Ureter (tissue), 1 donor: ENCODE measurements at places on chromosomes 3 and 15.
A peak's percentile ranks its signal among the peaks of the same experiment; 100 is the strongest.

- DNase-seq = peak; percentile 73
Measured at GRCh38 chr3:48694610-48695392, 9.1 kb upstream of the NCKIPSD start.

DNA sequence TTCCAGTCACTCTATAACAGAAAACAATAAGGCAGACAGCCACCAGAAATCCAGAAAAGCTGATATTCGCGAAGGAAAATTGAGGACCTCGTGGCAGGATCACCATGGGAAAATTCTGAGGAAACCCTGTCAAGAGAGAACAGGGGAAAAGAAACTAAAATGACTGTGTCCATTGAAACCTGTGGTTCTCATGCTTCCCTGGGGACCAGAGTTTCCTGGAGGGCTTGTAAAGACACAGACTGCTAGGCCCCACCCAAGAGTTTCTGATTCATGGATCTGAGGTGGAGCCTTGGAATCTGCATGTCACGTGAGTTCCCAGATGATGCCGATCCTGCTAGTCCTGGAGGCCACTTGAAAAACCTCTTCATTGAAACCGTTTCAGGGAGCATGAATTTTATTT, 420.5 kb downstream of the EPHB1 start:
- DNase-seq = no peak

- no peak for DNase-seq
Measured at GRCh38 chr3:96416549-96417255, 397.7 kb upstream of the EPHA6 start.

DNA sequence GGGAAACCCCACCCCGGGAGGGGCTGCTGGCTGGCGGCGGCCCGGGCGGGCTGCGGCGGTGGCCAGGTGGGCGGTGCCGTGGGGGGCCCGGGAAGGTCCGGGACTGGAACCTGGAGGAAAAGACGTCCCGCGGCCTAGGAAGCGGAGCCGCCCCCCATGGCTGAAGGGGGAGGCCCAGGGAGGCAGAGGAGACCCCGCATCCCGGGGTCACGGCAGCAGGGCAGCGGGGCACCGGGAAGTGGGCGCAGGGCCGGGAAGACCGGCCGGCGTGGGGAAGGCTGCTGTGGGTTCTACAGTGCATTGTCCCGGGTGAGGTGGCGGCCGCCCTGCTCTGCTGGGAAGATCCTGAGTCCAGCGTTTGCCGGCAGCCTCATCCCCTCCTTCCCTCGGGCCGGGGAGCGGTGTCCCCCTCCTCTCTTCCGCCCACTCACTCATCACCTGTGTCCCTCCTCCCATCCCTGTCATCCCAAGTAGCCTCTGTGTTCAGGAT, 525 bp upstream of the FSTL1 start:
- DNase-seq = peak; percentile 52

DNA sequence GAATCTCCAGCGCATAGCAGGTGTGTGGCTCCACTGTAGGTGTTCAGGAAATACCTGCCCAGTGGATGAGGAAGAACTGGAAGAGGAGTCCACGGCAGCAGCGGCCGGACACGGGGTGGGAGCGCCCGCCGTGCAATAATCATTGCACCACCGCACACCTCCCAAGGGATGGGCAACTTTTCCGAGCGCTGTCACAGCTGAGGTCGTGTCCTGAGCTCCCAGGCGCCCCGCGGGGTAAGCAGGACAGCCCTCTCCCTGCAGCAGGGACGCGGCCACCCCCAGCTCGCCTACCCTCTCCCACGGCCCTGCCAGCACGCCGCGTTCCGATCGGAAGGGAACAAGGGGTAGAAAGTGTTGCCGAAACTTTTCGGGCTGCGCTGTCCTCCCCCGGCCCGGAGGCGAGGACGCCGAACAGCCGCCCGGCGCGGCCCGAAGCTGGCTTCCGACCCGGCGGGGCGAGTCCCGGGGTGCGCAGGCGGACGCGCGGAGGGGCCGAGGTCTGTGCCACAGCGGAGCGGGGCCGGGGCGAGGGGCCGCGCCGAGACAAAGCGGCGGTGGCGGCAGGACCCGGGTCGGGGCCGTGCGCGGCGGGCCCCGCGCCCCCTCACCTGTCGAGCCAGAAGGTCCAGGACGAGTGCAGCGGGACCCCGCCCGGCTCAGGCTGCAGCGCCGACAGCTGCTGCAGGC, 475 bp downstream of the EIF4E3 start:
- peak; percentile 51 for DNase-seq

GRCh38 chr15:75720787-75721479, 8.3 kb upstream of the CSPG4 start:
- DNase-seq = no peak

- DNase-seq = no peak
Measured at GRCh38 chr15:59199626-59200465, 6.8 kb upstream of the LDHAL6B start.

DNA sequence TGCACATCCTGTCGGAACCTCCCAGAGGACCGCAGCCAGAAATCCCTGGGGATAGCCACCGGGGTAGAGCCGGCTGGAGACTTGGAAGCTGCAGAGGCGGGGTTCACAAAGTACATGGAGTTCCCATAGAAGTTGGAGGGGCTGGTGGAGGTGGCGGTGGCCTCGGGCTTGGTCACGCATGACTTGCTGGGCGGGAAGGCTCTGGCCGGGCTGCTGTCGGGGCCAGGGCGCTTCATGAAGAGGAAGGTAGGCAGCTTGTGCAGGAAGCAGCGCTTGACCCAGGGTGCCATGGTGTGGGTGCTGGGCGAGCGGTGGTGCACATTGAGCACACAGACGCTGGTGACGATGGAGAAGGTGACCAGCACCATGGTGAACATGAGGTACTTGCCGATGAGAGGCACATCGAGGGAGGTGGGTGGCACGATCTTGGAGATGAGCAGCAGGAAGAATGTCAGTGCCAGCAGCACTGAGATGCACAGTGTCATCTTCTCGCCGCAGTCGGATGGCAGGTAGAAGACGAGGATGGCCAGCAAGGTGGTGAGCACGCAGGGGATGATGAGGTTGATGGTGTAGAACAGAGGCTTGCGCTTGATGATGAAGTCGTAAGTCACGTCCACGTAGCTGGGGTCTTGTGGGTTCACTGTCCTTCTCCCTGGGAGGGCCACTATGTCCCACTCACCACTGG, 8.4 kb upstream of the CHRNA3 start:
- DNase-seq = no peak

GRCh38 chr3:12854565-12854964, 13.2 kb upstream of the RPL32 start:
- no peak for DNase-seq
